Activated CD4-positive, alpha-beta T cell treated with anti-CD3 and anti-CD28 coated beads, Interleukin-2, amount 10 ng/mL, durations not matched to agents 24 days and 14 days (primary cell): ENCODE measurements at places on chromosomes 2 and 18. TPM values are rescaled to one million over a fixed set of nuclear protein-coding genes. Genes with fewer than 3 reads are reported as not detected.
A peak's percentile ranks its signal among the peaks of the same experiment; 100 is the strongest.

DNA sequence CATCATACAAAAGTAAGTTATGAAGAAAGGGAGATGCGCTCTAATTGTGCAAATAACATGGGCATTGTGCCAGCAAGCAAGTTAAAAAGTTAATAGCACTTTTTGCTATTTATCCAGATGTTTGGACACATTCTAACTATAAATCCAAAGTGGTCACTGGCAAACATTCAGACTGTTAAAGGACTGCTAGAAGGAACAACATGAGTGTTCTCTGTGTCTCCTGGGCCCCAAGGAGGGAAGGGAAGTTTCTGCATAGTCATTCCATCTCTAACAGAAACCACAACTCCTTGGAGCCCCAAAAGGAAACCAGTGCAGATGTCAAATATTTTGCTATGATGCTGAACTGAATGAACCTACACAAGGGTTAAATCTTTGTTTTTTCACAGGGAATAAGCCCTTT, 213.3 kb upstream of the HNRNPA3 start:
- DNase-seq, result no peak

- no peak for DNase-seq
Measured at GRCh38 chr2:237393523-237393922, 20.4 kb downstream of the COL6A3 start.

GRCh38 chr2:234364661-234365060, 132.2 kb downstream of the ARL4C start:
- DNase-seq, result no peak

DNA sequence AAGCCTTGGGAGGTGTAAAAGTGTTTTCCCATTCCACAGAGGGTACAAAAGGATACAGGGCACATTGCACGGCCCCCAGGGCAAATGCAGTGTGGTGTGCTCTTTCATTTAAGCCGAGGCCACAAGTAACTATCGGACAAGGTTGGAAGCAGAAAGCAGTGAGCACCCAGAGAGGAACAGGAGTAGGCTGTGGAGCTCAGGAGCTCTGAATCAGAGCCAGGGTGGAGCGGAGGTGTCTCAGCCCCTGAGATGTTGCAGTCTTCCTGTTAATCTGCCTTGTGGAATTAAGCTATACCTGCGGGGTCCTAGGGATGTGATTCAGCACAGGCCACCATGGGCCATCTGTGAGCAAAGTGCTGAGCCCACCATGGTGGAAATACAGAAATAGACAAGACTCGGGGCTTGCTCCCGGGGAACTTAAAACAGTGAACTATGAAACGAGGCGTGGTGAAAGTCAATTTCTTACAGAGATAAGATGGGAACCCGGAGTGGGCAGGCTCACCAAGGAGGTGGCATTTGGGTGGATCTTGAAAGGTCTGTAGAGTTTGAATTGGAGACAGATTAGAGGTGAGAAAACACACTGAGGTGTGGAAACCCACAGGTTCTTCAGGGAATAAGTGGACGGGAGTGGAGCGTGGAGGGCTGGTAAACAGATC, 44.0 kb downstream of the ASAP2 start:
- DNase-seq, result no peak

GRCh38 chr18:39454866-39455265, 1889.3 kb upstream of the CELF4 start:
- DNase-seq, result no peak

GRCh38 chr2:239912171-239912937, 112.8 kb downstream of the NDUFA10 start:
- no peak for DNase-seq

RGPD3 gene
- total RNA-seq, result 0.21 TPM in 2 replicates

SERPINB2 gene
- not detected in 2 replicates for total RNA-seq

ABCB11 gene
- total RNA-seq, result not detected in 2 replicates

DNA sequence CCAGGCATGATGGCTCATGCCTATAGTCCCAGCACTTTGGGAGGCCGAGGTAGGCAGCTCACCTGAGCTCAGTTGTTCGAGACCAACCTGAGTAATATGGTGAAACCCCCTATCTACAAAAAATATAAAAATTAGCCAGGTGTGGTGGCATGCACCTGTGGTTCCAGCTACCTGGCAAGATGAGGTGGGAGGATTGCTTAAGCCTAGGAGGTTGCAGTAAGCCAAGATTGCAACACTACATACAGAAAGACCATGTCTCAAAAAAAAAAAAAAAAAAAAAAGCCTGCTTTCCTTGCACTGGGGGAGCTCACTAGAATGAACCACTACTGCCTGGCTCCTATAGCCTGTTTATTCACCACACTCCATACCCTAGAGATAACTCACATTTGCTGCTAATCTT, 7.4 kb upstream of the MAT2A start:
- DNase-seq, result no peak

DNA sequence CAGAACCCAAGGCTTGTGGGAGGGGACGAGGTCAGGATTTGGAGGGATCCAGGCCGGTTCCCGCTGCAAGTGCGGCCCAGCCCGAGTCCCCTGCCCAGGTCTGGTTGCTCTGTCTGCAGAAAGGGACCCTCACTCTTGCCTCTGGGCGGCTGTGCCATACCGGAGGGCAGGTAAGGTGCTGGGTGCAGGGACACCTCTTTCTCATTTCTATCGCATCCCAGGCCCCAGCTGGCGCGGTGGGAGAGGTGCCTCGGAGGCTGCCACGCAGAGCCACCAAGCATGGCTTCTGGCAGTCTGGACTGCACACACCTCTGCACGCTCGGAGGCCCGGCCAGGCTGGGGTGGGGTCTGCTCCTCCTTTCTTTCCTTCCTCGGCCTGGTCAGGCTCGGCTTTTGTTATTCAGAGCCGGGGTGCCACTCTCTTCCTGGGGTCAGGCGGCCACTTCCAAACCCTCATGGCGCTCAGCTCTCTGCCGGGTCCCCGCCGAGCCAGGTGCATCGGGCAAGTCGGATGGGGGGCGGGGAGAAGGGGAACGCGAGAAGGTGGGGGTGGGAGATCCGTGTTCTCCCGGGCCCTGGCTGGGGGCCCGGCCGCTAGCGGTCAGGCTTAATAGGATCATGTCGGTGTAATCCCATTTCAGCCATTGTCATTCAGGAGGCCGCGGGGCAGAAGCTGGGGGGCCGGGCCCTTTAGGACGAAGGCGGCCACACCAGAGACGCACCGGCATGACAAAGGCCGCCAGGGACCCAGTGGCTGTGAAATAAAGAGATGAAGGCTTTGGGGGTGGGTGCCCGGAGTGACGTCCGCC, 9.0 kb downstream of the GBX2 start:
- DNase-seq, result no peak

- DNase-seq, result no peak
Measured at GRCh38 chr2:134336352-134336751, 82.5 kb downstream of the MGAT5 start.

DNA sequence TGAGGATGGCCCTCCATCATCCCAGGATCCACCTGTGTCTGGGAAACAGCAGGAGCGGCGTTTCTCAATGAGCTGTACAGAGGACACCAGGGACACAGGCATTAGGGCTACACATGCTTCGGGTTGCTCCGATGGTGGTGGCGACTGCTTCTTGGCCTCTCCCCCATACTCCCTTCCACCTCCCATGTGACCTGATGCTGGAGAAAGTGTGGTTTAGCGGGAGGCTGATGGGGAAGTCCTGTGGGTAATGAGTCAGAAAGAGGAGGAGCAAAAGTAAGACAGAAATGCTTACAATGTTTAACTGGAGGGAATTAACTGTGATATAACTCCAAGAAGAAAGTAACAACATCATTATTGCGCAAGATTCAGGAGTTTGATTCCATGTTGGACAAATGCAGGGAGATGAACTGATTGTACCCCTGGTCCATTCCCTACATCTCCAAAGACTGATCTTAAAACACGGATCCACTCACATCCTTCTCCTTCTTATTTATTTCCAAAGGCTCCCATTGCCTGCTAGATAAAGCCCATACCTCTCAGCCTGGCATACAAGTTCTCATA, 186.6 kb downstream of the NRP2 start:
- peak; percentile 81 for DNase-seq

- no peak for DNase-seq
Measured at GRCh38 chr2:121036226-121036692, 248.7 kb downstream of the TFCP2L1 start.

CMPK2 gene
- total RNA-seq, result 6.4 and 6.9 TPM in 2 replicates
